Ureter (tissue), 1 donor: ENCODE measurements at places on chromosomes 3 and 15. TPM values are rescaled to one million over a fixed set of nuclear protein-coding genes. Genes with fewer than 3 reads are reported as not detected.

The CFAP44 gene
- total RNA-seq, result 19.8 TPM

The TATDN2 gene
- total RNA-seq, result 37.8 TPM

The P2RY12 gene
- total RNA-seq, result 0.94 TPM

The HGD gene
- 0.36 TPM for total RNA-seq

The ARHGAP31 gene
- 25.4 TPM for total RNA-seq

The WWTR1 gene
- total RNA-seq, result 67.1 TPM

The HDC gene
- 5.6 TPM for total RNA-seq

The DAPK2 gene
- 9.0 TPM for total RNA-seq

The FAM98B gene
- total RNA-seq, result 19.4 TPM

The DMXL2 gene
- 43.5 TPM for total RNA-seq

The MUC13 gene
- total RNA-seq, result not detected

The VPS39 gene
- 96.7 TPM for total RNA-seq

The FBXW12 gene
- total RNA-seq, result 0.23 TPM

The P2RY13 gene
- 1.2 TPM for total RNA-seq

The SLC2A2 gene
- not detected for total RNA-seq
